ENCODE measurements at places on chromosomes 13 and 19.
A peak's percentile ranks its signal among the peaks of the same experiment; 100 is the strongest.

DNA sequence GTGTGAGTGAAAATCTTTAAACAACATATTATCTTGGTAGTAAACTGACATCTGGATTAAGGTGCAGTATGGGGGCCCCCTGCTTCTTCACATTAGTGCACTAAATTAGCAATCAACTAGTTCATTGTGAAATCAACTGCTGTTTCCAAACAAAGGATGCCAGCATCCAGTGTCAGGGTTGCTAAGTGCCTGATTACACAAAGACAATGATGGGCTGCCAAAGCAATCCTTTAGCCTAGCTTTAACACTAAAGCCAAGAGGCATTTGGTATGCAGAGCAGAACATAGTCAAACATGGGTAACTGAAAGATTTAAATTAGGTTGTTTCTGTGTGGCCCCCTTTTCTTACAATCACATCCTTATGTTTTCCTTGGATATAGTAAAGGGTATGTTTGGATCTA, 543.1 kb upstream of the SLITRK5 start:
- peak; percentile 46 for DNase-seq

DNA sequence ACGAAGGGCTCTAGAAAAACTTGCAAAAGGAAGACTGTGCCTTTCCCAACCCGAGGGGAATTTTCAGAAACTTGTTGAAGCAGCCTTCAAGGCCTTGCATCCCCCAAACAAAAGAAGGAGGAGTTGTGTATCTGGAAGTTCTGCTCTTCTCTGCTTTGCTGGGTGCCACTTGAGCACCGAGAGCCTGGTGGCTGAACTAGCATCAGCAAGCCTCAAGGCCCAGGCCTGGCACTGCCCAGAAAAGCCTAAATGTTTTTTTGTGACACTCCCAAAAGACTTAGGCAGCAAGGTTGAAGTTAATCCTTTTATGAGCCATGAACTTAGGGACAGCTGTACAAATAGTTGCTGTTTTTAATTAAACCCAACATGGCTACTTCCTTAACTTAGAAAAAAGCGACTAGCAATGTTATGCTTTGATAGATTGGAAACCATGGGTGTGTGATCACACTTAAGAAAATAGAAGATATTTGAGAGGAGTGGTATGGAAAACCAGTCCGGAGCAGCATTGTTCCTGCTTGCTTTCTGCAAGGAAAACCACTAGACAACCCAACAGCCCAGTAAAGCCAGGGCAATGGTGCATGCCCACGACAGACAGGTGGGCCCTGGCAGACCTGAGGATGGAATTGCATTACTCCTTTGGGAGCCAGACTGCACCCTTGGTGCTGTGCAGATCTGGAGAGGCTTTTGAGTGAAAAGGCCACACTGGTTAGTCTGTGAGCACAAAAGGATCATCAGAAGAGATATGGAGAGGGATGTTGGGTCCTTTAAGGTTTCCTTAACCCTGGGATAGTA, 788 bp upstream of the DLEU7 start:
- DNase-seq = no peak

GRCh38 chr13:58869566-58869965, 1238.0 kb downstream of the PCDH17 start:
- DNase-seq = no peak

DNA sequence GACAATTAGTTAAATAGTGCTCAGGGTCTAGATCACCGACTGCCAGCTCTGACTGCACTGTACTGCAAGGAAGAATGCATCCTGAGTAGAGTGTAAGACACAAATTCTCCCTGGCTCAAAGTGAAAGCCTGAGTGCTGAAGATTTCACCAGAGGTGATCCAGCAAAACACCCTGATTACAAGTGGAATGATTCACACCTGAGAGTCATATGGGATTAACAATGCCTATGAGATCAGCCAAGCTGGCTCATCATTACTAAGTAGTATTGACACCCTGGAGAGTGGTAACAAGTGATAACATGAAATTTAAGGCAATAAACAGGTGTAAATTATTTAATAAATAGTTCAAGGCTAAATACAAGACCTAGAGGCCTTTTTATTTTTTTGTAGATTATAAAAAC, 403.8 kb upstream of the PRR20A start:
- DNase-seq = no peak

GRCh38 chr19:45952686-45953505, 20.8 kb downstream of the NOVA2 start:
- no peak for DNase-seq

GRCh38 chr13:64527561-64527960, 2702.6 kb downstream of the PCDH9 start:
- DNase-seq = no peak

- DNase-seq = no peak
These were observed 1471.8 kb downstream of the EFNB2 start for GRCh38 chr13:105063676-105064075.

DNA sequence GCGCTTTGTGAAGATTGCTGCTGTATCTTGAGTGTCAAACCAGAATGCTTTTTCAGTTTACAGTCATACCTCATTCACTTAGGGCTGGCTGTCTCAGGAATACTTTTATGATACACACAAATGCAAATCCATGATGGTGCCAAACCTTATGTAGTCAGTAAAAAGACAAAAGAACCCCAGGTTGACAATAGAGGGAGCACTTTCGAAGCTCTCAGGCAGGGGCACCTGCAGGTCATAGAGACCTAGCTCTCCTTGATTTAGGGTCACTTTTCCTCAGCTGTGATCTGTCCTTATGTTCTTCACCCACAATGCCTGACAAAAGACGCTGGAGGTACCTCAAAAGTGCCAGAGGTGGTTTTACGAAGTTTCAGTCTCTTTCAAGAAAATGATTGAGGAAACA, 172.2 kb downstream of the DNAJC15 start:
- DNase-seq = no peak

DNA sequence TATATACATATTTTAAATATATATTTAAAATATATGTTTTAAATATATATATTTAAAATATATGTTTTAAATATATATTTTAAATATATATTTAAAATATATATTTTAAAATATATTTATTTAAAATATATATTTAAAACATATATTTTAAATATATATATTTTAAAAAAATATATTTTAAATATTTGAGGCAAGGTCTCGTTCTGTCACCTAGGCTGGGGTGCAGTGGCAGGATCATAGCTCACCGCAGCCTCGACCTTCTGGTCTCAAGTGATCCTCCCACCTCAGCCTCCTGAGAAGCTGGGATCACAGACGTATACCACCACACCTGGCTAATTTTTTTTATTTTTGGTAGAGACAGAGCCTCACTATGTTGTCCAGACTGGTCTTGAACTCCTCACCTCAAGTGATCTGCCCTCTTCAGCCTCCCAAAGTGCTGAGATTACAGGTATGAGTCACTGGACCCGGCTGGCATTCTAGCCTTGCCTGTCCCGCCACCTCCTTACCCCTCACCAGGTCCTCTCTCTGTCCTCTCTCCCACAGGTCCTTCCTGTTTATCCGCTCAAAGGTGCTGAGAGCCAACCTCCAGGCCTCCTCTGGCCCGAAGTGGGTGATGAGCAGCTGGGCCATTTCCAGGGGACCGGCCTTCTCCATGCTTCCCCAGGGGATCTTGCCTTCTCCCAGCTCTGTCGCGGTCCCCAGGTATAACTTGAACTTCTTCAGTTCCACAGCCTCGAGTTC, 564 bp downstream of the NLRP12 start:
- no peak for DNase-seq

DNA sequence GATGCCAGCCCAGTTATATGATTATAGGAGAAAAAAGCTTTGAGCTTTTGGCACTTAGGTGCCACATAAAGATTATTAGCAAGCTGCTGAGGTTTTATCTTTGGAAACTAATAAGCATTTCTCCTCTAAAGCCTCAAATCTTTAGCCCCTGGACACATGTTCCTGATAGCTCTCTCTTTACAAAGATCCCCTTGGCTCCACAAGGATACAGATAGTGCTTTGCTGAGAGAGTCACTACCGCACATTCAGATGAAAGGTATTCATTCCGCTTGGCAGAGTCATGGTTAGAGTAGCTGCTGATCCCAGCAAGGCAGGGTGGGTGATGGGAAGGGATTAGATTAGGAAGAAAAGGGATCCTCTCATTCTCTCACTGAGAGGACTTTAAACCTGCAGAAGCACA, 28.2 kb upstream of the PSG7 start:
- no peak for DNase-seq

DNA sequence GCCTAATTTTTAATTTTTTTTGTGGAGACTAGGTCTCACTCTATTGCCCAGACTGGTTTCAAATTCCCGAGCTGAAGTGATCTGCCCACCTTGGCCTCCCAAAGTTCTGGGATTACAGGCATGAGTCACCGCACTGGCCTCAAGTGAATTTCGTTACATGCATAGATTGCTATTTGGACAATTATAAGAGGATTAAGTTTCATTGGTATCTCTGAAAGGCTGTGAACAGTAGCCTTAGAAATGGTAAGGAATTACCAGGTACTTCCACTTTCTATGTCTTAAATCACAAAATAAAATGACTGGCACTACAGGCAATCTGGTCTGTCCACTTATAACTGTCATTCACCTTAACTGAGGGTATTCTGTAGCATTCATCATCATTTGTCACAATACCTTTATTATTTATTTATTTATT, 2.9 kb upstream of the CCDC9 start:
- DNase-seq = no peak

- DNase-seq = no peak
These were observed 6.3 kb upstream of the ANKRD10 start for GRCh38 chr13:110921209-110921608.

DNA sequence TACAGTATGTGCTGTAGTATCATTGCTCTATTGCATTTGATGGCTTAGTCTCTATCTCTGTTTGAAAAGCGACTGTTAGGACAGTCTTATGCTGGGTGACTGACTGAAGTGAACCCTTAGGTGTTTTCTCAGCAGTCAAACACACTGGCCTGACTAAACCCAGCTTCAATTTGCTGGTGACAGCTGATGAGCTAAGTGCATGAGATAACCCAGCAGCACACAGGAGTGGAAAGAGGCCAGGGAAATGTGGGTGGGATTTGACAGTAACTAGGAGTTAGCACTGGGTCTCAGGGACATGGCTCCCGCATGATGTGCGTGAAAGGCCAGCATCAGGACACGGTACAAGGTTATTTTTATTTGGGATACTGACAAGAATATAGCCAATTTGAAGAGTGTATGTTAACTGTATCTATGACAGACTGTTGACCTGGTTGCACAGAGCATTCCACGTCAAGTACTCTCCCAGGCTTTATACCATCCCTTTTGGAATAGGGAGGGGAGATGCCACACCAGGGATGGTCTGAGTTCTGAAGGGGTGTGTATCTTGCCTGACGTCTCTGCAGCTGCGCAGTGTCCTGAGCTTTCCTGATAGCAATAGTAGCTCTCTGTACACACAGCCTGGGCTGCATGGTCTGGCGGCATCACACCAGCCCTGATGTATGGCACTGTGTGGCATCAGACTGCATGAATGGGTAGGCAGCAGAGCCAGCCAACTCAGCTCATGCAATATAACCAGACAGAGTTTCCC, 144.8 kb downstream of the FLT1 start:
- DNase-seq = no peak

GRCh38 chr13:46844431-46844830, 47.5 kb upstream of the ESD start:
- no peak for DNase-seq

DNA sequence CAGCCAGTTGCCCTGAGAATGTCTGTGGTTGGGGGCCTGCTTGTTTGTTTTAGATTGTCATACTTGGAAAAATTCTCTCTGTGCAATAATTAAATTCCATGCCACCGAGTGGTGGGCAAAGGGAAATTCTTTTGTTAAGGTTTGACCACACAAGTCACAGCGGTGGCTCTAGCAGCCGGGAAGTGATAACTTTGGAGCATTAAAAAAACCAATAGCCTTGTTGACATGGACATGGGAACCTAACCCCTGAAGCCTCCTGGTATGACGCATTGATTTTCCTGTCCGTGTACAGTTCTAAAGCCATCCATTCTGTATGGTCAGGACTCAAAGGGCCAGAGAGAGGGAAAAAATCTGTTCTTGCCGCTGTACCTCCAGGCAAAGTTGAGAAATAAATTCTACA, 384.9 kb upstream of the ZNF507 start:
- no peak for DNase-seq

DNA sequence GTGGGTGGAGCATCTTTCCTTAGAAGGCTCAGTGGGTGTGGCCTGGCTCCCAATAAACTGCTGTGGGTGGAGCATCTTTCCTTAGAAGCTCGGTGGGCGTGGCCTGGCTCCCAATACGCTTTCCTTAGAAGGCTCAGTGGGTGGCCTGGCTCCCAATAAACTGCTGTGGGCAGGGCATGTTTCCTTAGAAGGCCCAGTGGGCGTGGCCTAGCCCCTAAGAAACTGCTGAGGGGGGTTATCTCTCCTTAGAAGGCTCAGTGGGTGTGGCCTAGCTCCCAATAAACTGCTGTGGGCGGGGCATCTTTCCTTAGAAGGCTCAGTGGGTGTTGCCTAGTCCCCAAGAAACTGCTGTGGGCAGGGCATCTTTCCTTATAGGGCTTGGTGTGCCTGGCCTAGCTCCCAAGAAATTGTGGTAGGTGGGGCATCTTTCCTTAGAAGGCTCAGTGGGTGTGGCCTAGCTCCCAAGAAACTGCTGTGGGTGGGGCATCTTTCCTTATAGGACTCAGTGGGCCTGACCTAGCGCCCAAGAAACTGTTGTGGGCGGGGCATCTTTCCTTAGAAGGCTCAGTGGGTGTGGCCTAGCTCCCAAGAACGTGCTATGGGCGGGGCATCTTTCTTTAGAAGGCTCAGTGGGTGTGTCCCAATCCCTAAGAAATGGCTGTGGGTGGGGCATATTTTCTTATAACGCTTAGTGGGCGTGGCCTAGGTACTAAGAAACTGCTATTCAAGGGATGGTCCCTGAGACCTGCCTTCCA, 10.3 kb downstream of the HSH2D start:
- no peak for DNase-seq

GRCh38 chr13:31179754-31180153, 18.1 kb upstream of the HSPH1 start:
- no peak for DNase-seq

GRCh38 chr19:3154957-3155736, 19.3 kb downstream of the GNA15 start:
- no peak for DNase-seq

GRCh38 chr13:111020546-111020945, 94.6 kb upstream of the ARHGEF7 start:
- no peak for DNase-seq

DNA sequence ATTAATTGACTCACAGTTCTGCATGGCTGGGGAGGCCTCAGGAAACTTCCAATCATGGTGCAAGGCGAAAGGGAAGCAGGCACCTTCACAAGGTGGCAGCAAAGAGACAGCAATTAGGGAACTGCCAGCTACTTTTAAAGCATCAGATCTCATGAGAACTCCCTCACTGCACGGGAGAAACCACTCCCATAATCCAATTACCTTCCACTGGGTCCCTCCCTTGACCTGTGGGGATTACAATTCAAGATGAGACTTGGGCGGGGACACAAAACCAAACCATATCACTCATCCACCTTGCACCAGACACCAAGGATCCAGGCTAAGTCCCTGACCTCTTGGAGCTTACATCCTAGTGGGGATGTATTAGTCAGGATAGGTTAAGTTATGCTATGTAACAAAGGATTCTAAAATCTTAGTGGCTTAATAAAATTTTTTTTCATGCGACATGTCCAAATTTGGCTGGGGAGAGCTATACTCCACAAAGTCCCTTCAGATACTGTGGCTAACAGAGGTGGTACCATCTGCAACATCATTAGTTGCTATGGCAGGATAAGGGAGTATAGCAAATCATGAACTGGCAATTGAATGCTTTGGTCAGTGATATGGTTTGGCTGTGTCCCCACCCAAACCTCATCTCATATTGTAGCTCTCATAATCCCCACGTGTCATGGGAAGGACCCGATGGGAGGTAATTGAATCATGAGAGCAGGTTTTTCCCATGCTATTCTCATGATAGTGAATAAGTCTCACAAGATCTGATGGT, 8.3 kb upstream of the FAM187B start:
- DNase-seq = no peak
